Left kidney (tissue), 8 donors: ENCODE measurements at places on chromosomes 7 and 10.
A peak's percentile ranks its signal among the peaks of the same experiment; 100 is the strongest.

- DNase-seq = no peak
Measured at GRCh38 chr10:65943451-65943850, 982.4 kb upstream of the LRRTM3 start.

- DNase-seq = no peak
Measured at GRCh38 chr10:5305374-5305773, 59.4 kb upstream of the UCN3 start.

GRCh38 chr10:130495116-130495862 is 359.1 kb downstream of the GLRX3 start:
- DNase-seq = no peak

- no peak for DNase-seq
Measured at GRCh38 chr7:129896568-129897382, 56.0 kb downstream of the UBE2H start.

DNA sequence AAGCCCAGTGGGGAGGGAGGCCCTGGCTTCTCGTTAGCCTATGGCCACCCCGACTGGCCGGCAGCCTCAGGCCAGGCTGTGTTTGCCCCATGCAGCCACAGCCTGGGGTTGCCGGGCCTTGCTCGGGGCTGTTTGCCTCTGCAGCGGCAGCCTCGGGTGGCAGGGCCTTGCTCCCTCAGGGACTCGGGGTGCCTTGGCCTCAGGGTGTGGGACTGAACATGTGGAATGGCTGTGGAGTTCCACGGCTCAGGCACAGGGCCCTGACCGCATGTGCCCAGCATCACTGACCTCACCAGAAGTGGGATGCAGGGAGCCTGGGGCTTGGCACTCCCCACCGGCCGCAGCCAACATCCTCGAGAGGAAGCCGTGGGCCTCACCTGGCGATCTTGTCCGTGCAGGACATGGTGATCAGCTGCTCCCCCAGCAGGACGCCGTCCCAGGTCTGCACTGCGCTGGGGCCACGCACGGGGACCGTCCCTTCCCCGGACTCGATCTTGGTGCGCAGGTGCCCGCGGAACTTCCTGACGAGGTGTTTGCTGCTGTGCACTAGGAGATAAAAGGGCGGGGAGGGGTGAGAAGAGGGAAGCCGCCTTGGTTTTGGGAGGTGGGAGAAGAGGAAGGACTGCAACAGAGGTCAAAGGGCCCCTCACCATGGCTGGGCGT is 160.5 kb downstream of the WDR37 start:
- DNase-seq = no peak

DNA sequence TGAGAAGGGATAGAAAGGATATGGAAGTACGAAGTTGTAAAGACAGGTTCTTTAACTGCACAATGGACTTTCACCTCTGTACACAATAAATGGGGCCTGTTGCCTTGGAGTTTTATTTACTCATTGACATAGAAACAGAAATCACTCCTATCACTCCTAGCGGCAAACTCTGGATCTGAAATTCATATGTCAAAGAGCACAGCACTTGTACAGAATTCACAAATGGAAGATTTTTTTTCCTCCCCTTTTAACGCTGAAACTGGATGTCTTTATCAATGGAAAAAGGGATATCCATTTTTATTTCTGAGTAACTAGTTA is 18.2 kb downstream of the NT5C3A start:
- no peak for DNase-seq

DNA sequence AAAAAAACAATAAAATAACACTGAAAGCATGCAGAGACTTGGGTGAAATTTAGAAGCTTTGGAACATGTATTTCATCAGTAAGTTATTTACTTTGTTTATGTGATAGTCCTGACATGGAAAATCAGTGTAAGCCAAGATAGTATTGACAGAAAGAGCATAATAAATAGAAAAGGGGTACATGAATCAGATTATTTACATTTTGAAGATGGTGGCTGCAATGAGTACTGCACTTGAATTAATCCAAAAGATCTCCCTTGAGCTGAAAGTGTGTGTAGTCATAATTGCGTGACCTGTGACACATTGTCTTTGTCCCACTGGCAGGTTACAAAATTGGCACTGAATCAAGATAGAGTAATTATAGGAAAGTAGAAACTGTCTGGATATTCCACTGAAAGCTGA is 562.9 kb downstream of the GFRA1 start:
- no peak for DNase-seq

DNA sequence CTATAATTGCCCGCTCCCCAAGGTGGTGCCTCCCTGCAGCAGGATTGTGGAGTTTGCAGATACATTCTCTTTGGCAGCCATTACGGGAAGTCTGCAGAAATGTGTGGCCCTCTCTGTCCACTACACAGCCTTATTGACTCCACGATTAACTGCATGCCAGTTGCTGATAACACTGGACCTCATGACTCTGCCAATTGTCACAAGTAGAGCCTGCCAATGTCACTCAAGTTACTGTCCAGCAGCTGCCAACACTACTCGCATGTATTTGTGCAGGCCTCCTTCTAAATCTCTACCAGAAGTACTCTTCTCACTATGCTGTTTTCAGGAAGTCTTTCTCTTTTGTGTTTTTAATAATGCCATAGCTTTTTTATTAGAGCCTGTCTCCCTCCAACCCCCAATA is 128.8 kb downstream of the PPP1R3A start:
- DNase-seq = no peak

DNA sequence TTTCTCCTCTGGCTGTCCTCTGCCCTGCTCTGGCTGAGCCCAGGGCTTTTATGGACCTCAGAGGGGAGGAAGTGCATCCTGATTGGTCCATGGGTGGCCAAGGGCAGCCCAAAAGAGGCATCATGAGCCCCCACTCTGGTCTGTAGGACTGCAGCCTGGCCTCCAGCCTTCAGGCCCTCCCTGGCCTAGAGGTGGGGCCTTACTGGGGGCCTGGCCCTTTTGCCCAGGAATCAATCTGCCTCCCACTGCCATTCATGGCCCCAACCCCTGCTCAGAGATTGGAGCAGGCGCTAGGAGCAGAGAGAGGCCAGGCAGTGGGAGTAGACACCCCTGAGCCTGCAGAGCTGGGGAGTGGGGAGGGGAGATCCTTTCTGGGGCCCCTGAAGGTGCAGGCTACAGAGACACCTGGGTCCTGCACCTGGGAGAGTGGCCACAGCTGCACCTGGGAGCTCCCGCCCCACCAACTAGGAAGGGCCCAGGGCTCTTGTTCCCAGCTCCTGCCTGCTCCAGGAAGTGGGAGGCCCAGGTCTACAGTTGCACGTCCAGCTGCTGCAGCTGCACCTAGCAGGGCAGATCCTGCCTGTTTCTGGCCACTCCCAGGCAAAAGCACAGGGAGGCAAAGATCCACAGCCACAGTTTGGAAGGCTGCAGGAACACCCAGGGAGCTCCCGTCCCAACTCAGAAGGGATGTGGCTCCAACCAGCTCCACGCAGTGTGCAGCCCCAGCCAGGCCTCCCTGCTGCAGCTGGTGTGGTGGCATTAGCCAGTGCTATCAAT is 6.4 kb upstream of the DYNC2I1 start:
- no peak for DNase-seq

- DNase-seq = no peak
Measured at GRCh38 chr10:47049906-47050305, 138.7 kb downstream of the PTPN20 start.

DNA sequence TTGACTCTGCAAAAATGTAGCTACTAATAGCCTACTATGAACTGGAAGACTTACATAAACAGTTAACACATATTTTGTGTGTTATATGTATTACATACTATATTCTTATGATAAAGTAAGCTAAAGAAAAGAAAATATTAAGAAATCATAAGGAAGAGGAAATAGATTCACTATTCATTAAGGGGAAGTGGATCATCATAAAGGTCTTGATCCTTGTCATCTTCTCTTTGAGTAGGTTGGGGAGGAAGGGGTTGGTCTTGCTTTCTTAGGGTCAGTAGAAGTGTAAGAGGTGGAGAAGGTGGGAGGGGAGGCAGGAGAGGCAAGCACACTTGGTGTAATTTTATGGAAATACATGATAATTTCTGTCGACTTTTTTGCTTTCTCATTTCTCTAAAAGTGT is 81.3 kb downstream of the NAMPT start:
- DNase-seq = no peak

DNA sequence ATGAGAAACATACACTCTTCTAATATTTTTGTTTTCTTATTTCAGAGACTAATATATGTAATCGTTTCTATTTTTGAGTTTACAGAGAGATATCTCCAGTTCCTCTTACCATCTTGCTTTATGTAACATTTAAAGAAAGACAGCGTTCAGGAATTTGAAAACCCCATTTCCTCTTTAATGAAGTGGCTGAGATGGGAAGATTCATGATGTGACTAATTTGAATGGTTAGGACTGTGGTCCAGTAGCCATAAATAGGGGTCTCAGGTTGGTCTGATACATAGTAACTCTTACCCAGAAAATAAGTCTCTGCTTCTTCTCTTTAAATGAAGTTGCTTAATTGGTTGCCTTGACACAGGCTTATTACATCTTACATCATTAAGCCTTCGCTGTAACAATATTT is 6.9 kb downstream of the KMT2E start:
- no peak for DNase-seq

DNA sequence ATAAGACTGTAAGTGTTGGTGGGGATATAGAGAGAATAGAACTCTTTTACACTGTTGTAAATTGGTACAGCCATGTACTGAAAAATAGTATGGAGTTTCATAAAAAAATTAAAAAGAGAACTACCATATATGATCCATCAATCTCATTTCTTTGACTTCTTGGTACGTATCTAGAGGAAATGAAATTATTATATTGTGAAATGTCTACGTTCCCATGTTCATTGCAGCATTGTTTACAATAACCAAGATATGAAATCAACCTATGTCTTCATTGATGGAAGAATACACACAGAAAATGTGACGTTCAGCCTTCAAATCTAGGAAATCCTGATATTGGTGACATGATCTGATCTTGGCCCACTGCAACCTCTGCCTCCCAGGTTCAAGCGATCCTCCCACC is 32.0 kb downstream of the SHOC2 start:
- no peak for DNase-seq

DNA sequence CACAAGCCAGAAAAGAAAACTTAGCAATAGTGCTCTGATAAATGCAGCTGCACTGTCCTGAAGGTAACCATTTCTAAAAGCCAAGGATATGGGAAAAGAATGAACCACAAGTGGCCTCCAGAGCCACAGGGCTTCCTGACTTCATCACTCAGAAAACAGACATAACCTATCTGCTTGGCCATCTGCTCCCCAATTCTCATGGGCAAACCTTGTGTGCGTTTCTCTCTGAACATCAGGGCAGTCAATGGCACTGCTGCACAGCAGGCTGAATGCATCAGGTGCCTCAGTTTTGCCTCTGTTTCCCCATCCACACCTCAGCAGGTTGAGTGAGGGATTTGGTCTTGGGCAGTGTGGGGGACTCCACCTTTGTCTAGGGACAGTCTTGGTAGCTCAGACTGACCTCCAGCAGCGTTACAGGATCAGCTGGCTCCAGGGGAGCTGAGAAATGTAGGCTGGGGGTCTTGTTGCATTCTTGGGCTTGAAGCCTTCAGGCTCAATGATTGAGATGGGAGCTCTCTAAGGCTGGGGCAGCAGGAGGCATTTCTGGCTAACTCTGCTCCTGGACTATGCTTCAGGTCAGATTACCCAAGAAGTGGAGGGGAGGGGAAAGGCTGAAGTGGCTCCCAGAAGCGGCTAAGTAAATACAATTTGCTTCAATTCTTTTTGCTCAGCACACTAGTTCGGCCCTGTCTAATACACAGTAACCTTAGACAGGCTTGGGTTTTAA is 23.6 kb upstream of the PDLIM1 start:
- no peak for DNase-seq

DNA sequence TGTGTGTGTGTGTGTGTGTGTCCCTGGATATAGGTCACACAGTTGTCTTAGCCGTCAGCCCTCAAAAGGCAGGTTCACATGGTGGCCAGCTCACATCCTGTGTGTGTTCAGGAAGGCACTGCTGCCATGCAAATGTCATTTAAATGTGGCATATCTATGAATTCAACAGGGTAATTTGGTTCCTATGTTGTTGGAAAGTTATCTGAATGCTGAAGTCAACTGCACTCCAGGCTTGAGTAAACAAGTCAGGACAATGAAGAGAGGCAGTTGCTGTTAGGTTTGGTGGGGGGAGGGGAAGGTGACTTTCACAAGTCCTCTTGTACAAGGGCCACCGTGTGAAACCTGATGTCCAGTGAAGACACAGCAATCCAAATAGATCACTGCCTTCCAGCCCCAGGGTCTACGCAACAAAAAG is 61.1 kb downstream of the PTPRE start:
- no peak for DNase-seq

DNA sequence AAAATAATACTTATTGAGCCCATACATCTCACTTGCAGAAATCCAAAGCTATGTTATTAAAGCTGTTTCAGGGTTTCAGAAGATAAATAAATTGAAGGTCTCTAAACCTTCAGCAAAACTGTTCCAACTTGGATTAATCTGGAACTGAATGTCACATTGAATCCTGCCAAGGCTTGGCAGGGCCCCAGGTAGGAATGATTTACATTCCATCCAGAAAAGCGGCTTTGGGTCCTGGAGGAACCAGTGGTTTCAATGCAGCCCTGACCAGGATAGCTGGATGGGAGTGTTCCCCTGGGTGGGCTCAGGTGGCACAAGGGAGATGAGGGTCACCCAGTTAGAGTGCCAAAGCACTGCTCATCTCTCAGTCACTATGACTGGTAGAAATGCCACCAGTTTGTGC is 37.0 kb upstream of the TMEM72 start:
- no peak for DNase-seq

GRCh38 chr10:27072436-27073114 is 27.7 kb downstream of the ANKRD26 start:
- no peak for DNase-seq

DNA sequence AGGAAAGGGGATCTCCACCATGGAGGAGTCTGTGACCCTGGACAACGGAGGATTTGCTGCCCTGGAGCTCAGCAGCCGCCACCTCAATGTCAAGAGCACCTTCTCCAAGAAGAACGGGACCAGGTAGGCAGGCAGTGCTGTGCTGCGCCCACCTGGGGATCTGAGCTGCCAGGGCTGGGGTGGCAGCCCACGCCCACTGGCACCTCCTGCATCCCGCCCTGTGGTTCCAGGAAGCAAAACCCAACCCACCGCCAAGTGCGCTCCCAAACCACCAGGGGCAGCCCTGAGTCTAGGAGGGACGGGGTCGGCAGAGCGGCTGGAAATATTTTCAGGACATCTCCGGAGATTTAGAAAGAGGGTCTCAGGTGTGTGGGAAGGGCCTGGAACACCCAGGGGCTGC is 440.3 kb upstream of the FOXK1 start:
- no peak for DNase-seq

GRCh38 chr7:5694912-5695726 is 86.3 kb downstream of the RNF216 start:
- DNase-seq = no peak

DNA sequence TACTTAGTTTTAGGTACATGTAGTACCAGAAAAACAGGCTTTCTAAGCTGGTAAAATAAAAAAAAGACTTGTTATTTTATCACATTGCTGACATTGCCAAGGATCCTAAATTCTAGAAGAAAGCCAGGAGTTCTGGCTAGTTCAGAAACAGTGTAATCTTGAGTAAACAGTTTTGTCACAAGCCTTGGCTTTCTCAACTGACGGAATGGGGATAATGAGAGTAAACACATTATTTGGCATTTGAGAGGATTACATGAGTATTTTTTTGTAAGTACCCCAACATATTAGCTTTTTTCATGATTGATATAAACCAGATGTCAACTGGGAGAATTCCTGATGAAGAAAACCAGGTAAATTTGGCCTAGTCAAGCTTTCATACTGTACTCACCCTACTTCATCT is 269.8 kb downstream of the SORCS1 start:
- DNase-seq = no peak

- peak; percentile 94 for DNase-seq
Measured at GRCh38 chr10:130109796-130110245, 809 bp downstream of the C10orf143 start.
